ENCODE measurements at places on chromosomes 7 and 10. TPM values are rescaled to one million over a fixed set of nuclear protein-coding genes. Genes with fewer than 3 reads are reported as not detected.
A peak's percentile ranks its signal among the peaks of the same experiment; 100 is the strongest.

Gene DPCD
- total RNA-seq = 39.5 TPM

Gene GPC2
- total RNA-seq = 17.9 TPM

Gene LRMDA
- total RNA-seq = 4.8 TPM

Gene CNOT4
- 16.6 TPM for total RNA-seq

Gene CCL24
- not detected for total RNA-seq

Gene NAT16
- total RNA-seq = 2.0 TPM

Gene PCLO
- 2.4 TPM for total RNA-seq

GRCh38 chr7:99839287-99840021 is 11.6 kb downstream of the CYP3A43 start:
- no peak for DNase-seq

- no peak for DNase-seq
Measured at GRCh38 chr7:55594870-55595269, 22.6 kb upstream of the VOPP1 start.

DNA sequence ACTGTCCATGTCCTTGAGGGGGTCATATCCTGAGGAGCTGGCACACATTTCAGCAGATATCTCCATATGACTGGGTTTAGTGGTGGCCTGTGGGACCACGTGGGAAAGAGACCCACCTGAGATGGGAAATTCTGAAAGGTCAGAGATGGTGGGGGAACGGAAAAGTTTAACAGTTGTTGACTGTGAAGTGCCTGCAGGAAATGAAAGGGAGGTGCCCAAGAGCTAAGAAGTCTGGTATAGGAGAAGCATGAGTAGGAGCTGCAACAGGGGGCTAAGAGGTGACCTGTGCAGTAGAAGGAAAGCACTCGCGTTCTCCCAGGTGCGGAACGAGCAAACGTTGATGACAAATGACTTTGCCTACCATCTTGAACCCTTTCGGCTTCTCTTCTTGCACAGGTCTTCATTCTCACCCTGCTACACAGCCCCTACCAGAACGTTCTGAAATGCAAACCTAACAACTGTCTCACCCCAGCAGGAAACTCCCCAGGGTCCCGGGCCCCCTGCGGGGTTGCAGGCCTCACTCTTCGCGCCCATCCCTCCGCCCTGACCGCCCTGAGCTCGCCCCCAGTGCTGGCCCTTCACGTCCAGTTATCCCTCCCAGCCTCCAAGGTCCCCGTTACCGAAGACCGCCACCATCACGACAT is 9.8 kb upstream of the FXYD4 start:
- no peak for DNase-seq

GRCh38 chr7:121575194-121575765 is 179.2 kb upstream of the FAM3C start:
- DNase-seq = no peak

DNA sequence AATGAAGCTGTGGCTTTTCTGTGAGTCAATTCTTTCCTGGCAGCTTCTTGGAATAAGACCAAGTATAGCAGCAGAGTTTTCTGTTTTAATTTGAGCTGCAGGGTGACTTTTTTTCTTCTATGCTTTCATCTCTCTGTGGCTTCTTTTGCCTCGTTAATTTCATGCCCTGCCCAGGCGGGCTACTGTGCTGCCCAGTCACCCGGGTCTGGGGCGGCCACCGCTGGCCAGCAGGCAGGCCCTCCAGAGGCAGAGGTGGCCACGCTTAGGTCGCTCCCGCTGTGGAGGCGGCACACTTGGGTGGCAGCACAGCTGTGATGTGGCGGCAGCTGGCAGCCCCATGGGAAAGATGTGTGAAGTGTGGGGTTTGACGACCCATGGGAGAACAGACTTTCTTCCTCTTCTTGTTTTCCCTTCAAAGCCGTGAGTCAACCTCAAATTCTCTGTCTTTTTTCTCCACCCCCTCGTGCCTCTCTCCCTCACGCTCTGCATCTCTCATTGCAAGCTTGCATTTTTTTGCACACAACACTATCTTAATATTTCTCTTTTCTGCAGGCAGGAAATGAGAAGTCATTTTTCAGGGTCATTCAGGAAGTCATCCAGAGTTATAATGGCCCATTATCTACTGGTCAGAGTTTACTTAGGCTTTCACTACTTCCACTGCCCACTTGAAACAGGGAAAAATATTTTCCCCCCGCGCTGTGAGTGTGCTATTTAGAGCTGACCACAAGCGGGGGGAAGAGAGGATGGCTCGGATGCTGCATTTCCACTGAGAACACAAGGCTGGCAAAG is 67.8 kb downstream of the EGFR start:
- peak; percentile 64 for DNase-seq

- no peak for DNase-seq
Measured at GRCh38 chr7:33671531-33672262, 233.6 kb upstream of the BMPER start.

DNA sequence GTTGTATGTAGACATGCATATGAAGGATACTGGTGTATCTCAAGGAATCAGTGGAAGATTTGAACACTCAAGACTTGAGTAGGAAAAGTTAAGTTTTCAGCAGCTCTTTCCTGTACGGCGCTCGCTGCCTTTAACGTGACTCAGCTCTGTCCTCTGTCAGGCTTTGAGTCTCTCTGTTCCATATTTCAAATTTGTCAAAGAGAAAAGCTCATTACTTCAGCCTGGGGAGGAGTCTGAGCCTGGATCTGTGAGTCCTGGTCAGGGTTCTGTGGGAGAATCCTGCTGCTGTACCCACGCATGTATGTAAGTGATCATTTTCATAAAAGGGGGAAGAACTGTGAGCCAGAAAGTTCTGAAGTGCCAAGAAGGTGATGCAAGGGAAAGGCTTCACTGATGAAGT is 13.8 kb upstream of the MPP7 start:
- no peak for DNase-seq

- no peak for DNase-seq
Measured at GRCh38 chr7:50552921-50553320, 12.3 kb downstream of the DDC start.

- DNase-seq = no peak
Measured at GRCh38 chr10:74092372-74092771, 58.3 kb downstream of the AP3M1 start.

- no peak for DNase-seq
Measured at GRCh38 chr10:49383853-49384252, 12.0 kb downstream of the DRGX start.

DNA sequence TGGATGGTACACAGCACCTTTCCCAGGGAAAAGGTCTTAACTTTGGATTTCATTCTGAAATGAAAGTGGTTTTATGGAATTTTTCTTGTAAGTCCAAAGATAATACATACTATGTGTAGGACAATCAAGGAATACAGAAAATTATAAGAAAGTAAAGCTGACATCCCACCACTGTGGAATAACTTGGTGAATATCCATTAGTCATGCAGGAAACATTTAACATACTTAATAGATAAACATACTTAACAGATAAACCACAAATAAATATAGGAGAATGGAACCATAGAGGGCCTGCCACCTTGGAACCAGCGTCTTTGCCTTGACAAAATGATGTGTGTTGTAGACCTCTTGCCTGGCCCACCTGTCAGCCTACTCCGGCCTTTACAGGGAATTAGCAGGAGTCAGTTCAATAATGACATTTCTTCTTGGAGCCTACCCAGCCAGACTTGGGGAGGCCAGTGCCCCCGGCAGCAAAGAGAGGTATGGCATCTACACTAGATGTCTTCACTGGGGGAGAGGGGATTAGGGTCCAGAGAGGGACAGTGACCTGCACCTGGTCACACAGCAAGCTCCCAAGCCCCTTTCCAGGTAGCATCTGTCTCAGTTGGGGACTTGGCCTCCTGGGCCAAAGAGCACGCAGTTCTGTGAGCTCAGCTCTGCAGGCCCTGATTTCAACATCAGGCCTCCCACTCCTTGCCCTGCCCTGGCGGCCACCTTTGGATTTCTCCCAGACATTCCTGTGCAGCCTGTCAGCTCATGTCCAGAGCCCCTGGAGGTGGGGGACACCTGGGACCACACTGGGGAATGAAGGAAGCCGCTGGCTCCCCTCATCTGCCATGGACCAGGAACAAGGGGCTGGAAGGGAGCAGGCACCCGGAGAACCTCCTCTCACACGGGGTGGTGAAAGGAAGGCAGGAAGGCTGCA is 112.6 kb upstream of the PPIF start:
- DNase-seq = no peak

DNA sequence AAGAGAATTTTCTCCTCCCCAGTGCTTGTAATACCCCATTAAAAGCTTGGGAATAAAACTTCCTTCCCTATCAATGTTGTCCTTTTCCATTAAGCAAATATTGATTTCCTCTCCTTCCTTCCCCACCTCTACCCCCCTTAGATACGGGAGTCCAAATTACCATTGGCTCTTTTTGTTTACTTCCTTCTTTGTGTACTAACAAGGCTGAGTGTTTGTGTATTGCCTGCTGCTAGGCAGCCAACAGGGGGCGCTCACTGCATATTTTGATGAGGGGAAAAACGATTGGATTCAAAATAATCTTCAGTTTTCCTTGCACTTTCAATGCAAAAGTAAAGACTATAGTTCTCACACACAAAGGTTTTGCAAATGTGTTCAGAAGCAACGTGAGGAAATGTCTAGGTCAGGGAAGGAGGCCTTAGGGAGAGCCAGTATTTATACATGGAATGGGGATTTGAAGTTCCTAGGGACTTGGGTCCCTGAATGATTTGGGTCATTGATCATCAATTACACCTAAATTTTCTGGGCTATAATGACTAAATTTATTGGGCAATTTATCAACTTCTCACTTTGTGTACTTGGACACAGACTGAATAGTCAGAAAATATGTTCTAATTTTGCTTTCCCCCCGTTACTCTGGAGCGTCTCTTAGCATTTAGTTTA is 23.6 kb upstream of the VPS41 start:
- DNase-seq = peak; percentile 55

DNA sequence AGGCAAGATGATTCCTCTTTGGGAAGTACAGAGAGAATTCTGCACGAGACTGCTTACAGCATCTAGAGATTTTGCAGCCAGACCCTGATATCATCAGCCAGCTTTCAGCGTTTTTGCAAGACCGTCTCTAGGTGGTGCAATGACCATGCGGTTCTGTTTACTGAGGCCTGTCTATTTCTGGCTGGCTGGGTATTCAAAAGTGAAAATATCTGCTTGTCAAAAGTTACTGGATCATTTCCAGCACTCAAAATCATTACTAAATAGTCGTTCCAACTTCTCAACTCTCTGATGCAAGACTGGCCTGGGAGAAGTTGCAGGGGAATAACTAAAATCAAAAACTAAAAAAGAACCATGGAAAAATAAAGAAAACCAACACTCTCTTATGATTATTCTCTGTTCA is 240.1 kb downstream of the ELMO1 start:
- peak; percentile 43 for DNase-seq

- no peak for DNase-seq
Measured at GRCh38 chr7:47326220-47326619, 255.7 kb downstream of the TNS3 start.

Data from HCT116 (cell line).